H9 (cell line): ENCODE measurements at places on chromosomes 1 and 21. TPM values are rescaled to one million over a fixed set of nuclear protein-coding genes. Genes with fewer than 3 reads are reported as not detected.
A peak's percentile ranks its signal among the peaks of the same experiment; 100 is the strongest.

DNA sequence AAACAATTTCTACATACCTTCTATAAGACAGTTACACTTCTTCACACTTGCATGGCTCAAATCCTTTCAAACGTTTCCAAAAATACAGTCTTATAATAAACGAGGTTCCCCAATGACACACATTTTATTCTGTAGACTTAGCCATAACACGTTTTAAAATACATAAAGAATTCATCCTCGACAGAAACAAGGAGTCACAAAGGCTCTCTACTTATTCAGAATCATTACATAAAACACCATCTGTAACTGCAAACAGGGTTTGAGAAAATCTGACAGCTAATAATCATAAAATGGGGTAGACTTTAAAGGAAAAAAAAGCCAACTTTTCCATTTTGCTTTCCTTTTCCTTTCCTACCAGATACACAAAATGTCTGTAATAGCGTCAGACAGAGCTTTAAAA lies 1.8 kb downstream of the PIK3R3 start:
- H3K27me3 ChIP-seq: no peaks in the 10 kb centered on the region
- no peak for DNase-seq
- peak overlapping the region; percentile 90 for H3K4me3 ChIP-seq
- H3K4me1 ChIP-seq: peaks cover 4% of the 10 kb centered on the region; the same call in 1 of the 2 replicates
- no peak overlapping the region for H3K27ac ChIP-seq

- H3K4me1 ChIP-seq: peaks cover under 1% of the 10 kb centered on the region; the same call in 1 of the 2 replicates
- no peak overlapping the region for H3K27ac ChIP-seq
- H3K4me3 ChIP-seq: no peak overlapping the region
Observed at GRCh38 chr1:114503916-114504422, 7.0 kb downstream of the TRIM33 start.

DNA sequence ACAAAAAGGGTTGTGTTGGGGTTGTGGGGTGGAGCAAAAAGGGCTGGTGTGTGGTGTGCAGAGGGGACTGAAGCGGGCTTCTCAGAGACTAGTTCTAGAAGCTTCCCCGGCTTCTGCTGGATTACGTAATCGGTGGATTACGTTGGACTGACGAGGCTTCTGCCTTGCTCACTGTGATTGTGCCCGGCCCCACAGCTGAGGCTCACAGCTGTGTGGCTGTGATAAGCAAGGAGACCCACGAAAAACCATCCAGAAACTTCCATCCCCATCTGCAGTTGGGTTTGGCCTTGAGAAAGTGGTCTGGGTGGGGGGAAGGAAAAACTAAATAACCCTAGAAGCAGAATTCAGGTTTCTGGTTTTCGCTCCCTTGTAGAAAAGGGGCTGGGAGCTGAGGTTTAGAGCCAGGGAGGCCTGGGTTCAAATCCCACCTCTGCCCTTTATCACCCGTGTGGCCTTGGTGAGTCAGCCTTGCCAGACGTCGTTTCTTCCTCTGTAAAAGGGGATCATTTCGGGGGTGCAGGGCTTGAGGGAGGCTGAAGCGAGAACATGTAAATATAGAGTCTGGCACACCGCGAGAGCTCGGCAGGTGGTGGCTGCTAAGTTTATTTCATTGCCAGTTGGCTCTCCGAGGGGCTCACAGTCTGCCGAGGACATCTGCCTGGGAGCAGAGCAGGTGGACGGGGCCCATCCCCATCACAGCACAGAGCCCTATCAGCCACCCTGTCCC lies 30.4 kb upstream of the DISP3 start:
- DNase-seq: no peak
- no peak overlapping the region for H3K4me3 ChIP-seq
- H3K27me3 ChIP-seq: no peaks in the 10 kb centered on the region

- H3K4me1 ChIP-seq: no peaks in the 10 kb centered on the region
- no peaks in the 10 kb centered on the region; the same call in 1 of the 2 replicates for H3K27me3 ChIP-seq
- no peak overlapping the region; the same call in 2 of the 3 replicates for H3K4me3 ChIP-seq
- no peak overlapping the region for H3K27ac ChIP-seq
- H3K36me3 ChIP-seq: no peaks in the 10 kb centered on the region
Observed at GRCh38 chr1:32886828-32887414, 630 bp downstream of the HPCA start.

- no peak overlapping the region for H3K4me3 ChIP-seq
- no peaks in the 10 kb centered on the region for H3K27me3 ChIP-seq
- peaks cover 4% of the 10 kb centered on the region; the same call in 1 of the 2 replicates for H3K4me1 ChIP-seq
- H3K36me3 ChIP-seq: peaks cover 2% of the 10 kb centered on the region; the same call in 1 of the 3 replicates
Observed at GRCh38 chr1:4179914-4180735, 280.1 kb upstream of the C1orf174 start.

The LCE3E gene
- total RNA-seq: not detected in 2 replicates

The PPFIA4 gene
- 2.8 and 3.9 TPM in 2 replicates for total RNA-seq

The FAM151A gene
- total RNA-seq: not detected in 2 replicates
